Non-pigmented ciliary epithelial cell (primary cell): ENCODE measurements at places on chromosomes 7 and 10.

DNA sequence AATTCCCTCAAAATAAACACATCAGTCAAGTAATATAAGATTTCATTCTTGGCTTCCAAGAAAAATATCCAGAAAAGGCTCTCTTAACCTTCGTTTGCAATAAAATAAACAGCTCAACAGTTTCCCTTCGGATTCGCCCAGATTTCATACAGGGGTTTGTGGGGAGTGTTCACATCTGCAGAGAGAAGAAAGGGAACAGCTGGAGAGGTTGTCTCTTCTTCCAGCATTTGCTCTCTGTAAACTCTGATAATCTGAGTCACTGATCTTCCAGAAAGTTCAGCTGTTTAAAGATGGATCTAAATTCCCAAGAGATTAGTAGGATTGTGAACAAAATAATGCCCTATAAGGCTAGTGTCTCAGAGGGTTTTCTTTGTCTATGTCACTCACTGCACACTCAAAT, 277.9 kb downstream of the HPSE2 start:
- no peak for DNase-seq

- no peak for DNase-seq
Measured at GRCh38 chr10:16947069-16947468, 129.8 kb upstream of the RSU1 start.

GRCh38 chr7:82051601-82052000, 281.8 kb upstream of the HGF start:
- DNase-seq: no peak

GRCh38 chr7:2523941-2524807, 4.6 kb downstream of the LFNG start:
- DNase-seq: no peak

GRCh38 chr7:47647181-47647917, 65.4 kb upstream of the TNS3 start:
- DNase-seq: no peak

DNA sequence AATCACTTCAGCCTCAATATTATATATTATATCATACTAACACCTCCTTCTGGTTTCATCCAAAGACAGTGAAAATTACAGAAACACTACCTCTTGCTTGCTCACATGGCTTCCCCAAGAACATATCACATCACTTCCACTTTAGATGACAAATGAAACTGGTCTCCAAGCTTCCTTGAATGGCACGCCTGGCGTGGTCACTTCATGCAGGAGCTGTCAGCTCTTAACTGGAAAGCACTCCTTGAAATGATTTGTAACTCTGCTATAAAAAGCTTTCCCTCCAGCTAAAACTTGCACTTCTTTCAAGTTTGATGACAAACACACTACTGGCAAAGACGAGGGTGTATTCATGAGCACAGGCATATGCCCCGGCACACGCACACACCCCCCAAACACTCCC, 84.1 kb upstream of the INHBA start:
- no peak for DNase-seq

- no peak for DNase-seq
Measured at GRCh38 chr7:132083126-132083525, 493.1 kb downstream of the PLXNA4 start.

DNA sequence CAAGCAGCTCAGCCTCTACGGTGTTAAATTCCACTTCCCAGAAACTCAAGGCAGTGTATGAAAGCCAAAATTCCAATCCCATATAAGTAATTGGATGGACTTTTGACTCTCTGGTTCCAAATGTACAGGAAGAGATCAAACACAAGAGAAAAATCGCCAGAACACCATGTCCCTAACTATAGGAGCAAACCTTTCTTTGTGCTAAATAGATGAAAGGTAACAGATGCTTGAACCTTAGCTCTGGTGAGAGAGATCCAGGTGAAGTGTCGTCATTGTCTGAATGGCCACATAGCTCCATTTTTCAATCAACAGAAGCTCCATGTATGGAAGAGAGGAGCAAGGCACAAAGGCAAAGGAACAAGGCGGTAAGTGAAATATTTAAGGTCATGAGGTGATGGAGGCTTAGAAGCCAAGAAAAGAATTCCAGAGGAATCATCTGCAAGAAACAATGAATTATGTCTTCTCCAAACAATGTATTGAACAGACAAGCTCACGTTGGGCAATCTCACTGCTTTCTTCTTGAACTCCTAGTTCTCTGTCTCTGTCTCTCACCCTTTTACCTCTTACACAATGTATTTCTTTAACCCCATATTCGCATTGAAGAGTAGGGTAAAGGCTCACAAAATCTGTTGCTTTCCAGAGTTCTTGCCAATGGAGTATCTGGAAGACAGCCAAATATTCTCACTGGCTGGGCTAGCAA, 585.1 kb downstream of the GATA3 start:
- no peak for DNase-seq

- DNase-seq: peak; percentile 53
Measured at GRCh38 chr10:92891885-92892690, 43.8 kb downstream of the EXOC6 start.

- DNase-seq: no peak
Measured at GRCh38 chr7:31002256-31002655, 38.5 kb downstream of the GHRHR start.

- no peak for DNase-seq
Measured at GRCh38 chr10:129871966-129872365, 92.1 kb downstream of the EBF3 start.

- DNase-seq: no peak
Measured at GRCh38 chr7:132359743-132360142, 216.5 kb downstream of the PLXNA4 start.

GRCh38 chr7:141354251-141354650, 197.0 kb upstream of the AGK start:
- DNase-seq: peak; percentile 22

DNA sequence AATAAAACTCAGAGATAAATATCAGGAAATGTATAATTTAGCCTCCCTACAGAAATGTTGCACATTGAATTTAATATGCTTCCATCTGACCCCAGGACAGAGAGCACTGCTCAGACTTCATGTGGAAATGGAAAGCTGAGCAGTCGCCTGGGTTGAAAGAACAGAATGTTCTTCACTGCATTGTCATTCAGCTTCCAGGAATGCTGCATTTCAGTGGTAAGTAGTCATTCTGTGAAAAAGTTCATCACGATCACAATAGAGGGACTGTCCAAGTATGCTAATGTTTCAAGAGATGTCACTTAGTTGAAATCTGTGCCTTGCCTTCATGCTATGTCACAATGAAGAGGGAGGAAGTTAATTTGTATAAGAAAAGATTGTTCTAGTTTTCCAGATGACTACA, 147.3 kb downstream of the NRCAM start:
- DNase-seq: peak; percentile 82

GRCh38 chr7:150944066-150945042, 33.8 kb downstream of the KCNH2 start:
- DNase-seq: no peak

- no peak for DNase-seq
Measured at GRCh38 chr10:28179743-28180099, 123.1 kb downstream of the MPP7 start.

GRCh38 chr10:23813687-23814086, 374.8 kb downstream of the OTUD1 start:
- DNase-seq: no peak

GRCh38 chr7:18474944-18475343, 20.6 kb upstream of the HDAC9 start:
- no peak for DNase-seq

- DNase-seq: no peak
Measured at GRCh38 chr7:116246357-116246756, 36.0 kb downstream of the TES start.
